ENCODE measurements at places on chromosomes 11 and 22.

- no peak for DNase-seq
Observed at GRCh38 chr11:2904153-2905052, 18.8 kb upstream of the CDKN1C start.

GRCh38 chr11:88208745-88209144, 33.5 kb upstream of the RAB38 start:
- no peak for DNase-seq

- DNase-seq = no peak
Observed at GRCh38 chr11:2168286-2169004, 3.2 kb downstream of the TH start.

GRCh38 chr11:386483-386882, 7.5 kb upstream of the PKP3 start:
- DNase-seq = no peak

DNA sequence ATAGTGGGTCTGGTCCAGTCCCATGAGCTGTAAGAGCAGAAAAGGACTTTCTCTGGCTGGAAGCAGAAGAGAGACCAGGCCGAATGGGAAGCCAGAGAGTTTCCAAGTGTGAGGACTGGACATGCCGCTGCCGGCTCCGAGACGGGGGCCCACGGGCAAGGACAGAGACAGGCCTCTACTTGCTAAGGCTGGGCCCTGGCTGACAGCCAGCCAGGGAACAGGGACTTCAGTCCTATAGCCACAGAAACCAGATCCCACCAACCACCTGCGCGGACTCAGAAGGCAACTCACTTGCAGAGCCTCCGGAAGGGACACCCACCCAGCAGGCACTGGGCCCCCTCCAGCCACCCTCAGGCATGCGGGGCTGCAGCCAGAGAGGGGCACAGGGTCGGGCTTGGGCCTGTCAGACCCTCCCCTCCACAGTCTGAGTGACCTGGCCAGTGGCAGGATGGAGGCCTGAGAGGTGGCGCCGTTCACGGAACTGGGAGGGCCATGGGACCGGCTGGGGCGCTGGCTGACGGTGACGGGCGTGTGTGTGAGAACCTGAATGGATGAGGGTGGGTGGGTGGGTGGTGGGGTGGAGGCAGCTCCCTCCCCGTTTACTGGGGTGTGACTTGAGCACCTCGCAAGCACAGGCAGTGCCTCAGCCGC, 47.8 kb upstream of the A4GALT start:
- no peak for DNase-seq

DNA sequence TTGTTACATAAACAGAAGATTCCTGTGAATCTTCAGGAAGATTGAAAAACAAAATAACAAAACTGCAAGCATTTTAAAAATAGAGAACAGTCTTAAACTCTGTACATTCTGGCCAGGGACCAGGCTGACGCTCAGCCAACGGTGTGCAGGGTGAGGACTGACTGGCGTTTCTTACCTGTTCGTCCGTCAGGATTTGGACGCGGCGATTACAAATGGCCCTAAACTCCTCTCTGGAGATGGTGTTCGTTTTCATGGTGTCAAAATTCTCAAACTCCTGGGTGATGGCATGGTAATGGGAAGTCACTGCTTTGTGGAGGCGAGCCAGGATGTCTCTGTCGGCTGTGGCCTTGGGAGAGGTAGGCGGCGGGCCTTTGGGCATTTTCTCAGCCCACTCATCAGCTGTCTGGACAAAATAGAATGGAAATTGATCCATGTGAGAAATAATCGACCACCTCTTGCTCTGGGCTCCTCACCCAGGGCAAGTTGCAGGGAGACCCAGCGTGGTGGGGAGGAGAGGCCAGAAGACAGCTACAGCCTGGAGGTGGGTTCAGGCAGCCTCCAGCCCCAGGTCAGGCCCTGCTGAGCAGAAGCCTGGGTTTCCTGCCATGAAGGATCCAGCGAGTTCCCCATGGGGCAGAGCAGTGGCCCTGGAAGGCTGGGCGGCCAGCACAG, 143.0 kb downstream of the MPPED1 start:
- DNase-seq = no peak

DNA sequence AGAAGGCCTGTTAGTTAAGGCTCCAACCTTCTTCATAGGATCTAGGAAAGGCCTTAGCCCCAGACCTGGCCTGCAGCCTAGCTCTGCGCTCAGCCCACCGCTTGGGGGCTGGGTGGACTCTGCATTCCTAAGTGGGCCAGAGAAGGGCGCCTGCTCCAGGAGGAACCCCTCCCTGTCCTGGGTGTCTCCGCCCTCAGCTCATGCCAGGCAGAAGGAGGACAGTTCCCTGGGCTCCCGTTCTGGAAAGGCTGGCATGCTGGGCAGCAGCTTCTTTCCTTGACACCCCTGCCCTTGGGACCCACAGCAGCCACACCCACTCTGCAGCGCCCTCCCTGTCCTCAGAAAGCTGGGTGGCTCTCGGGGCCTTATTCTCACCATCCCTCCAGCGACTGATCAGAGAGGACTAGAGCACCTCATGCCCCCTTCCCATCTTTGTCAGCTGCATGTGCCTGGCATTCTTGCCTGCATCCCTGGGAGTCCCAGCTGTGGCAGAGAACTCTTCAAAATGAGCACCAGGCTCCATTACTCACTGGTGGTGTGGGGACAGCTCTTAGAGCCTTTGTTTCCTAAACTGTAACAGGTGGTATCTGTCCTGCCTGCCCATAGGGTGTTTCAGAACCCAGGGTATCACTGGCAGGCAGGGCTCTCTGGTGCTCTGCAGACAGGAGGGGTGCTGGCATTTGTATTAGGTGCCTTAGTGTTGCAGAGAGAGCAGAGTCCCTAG, 20.3 kb upstream of the MYRF start:
- no peak for DNase-seq

DNA sequence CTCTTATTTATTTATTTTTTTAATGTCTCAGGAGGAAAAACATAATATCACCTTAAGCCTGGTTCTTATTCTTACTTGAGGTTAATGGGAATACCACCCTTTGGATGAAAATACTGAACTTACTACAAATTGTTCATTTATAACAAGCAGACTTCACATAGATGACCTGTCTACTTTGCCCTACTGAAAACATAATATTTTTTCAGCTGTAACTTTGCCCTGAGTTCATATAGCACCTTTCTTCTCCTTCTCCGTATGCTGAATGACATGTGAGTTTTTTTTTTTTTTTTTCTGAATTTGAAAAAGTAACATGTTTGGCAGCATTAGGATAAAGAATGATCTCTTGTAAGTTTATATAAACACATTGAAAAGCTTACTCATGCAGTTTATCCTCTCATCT, 186.8 kb downstream of the TMEM135 start:
- DNase-seq = no peak

- DNase-seq = no peak
Observed at GRCh38 chr22:29530716-29531115, 22.8 kb downstream of the THOC5 start.

DNA sequence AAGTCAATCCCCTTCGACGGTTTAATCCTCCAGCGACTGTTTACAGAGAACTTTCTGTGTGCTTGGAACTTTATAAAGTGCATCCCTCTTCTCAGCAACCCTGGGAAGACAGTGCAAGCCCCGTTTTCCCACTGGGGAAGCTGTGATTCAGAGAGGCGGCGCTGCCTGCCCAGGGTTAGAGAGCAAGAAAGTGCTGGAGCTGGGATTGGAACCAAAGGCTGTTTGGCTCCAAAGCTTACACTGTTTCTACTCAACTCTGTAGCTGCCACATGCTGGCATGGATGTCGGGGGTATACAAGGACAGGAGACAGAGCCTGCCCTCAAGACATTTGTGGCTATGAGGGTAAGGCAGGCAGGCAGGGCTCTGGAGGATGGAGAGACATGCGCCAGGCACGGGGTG, 13.0 kb downstream of the FBLN1 start:
- no peak for DNase-seq

GRCh38 chr11:72157131-72157530, 21.6 kb downstream of the FOLR3 start:
- DNase-seq = no peak

DNA sequence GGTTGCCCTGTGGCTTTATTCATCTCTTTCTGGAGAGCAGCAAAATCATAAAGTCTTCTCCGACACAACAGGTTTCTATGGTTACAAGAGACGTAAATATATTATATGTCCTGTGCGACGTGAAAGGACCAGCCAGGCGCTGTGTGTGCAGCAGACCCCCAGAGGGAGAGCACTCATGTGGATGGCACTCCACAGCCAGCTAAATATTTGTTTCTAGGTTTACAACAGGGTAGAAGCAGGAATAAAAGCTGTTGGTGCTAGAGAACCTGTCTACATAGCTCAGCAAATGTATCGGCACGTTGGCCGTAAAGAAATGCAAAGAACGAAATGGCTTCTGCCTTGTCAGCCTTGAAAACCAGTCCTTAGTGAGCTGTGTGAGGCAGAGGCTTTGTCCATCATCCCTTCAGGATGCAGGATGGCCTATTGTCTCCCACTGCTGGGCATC, 133.8 kb upstream of the PITPNB start:
- DNase-seq = no peak

GRCh38 chr22:38924347-38924952, 33.0 kb upstream of the APOBEC3A start:
- no peak for DNase-seq

GRCh38 chr11:61567286-61568061, 13.4 kb downstream of the SYT7 start:
- DNase-seq = peak; percentile 79

GRCh38 chr11:10918275-10918674, 60.4 kb upstream of the ZBED5 start:
- DNase-seq = no peak

DNA sequence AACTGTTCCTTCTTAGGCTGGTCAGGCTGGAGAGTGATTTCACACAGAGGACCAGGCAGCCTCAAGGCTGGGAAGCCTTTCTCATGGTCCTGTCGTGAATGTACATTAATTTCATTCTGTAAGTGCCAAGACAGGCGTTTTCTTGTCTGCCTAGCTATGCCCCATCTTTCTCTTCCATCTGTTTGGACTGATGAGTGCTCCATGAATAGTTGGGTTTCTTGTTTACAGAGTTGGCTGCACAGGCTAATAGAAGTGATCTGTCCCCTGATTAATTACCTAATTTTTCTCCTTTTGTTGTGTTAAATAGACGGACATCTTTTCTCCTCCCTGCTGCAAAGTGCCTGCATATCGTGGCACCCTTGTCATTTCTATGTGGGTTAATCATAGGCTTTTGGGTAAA, 135.8 kb upstream of the NARS2 start:
- no peak for DNase-seq

DNA sequence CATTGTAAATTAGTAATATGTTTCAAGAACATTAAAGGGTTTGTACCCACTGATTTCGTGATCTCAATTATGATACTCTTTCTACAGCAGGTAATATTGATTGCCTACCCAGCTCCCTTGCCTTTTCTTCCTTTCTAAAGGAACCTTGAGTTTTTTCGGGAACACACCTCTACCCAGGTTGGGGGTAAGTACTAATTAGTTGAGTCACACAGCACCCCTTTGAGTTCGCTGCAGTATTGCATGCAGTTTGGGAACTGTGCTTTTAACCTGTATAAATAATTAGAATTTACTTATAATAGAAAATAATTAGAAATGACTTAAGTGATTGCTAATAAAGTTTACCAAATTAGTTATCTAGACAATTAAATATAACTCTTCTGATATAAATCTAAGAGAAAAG, 24.9 kb downstream of the ARHGAP42 start:
- DNase-seq = no peak

- no peak for DNase-seq
Observed at GRCh38 chr11:47327949-47328348, 24.6 kb downstream of the MYBPC3 start.

DNA sequence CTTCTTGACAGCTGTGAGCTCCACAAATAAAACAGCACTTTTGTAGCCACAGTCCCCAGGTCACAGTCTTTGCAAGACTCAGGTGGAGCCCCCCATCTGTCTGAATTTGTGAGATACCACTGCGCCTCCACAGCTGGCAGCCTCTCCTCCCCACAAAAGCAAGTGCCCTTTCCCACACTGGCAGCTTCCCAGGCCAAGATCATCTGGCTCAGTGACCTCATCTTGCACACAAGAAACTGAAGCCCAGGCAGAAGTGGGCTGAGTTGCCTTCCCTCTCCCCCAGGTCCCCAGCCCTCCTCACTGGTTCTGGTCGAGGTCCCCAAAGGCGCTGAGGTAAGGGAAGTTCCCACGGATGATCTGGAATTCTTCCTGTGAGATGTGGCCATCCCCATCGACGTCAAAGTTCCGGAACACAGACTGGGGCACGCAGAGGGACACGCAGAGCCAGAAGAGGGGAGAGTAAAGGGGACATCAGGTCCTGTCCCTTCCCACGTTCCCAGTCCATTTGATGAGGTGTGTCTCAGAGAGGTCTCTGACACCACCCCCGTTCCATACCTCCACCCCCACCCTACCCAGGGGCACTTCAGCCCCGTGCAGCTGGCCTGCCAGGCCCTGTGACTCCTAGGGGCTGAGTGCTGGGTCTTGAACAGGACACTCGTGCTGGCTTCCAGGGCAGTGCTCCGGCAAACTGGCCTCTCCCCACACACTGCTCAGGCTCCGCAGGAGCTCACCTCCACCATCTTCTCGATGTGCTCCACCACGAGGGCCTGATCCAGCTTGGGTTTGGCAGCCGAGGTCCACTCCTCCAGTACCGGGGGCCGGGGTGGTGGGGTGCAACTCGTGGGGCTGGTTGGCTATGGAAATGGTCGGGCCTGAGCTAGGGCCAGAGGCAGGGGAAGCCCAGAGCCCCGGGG, 8.9 kb downstream of the RASGRP2 start:
- DNase-seq = no peak

- DNase-seq = no peak
Observed at GRCh38 chr11:118927554-118928100, 1.9 kb upstream of the BCL9L start.

GRCh38 chr22:32905400-32905799, 103.9 kb downstream of the TIMP3 start:
- DNase-seq = no peak

- DNase-seq = no peak
Observed at GRCh38 chr11:65744026-65744698, 23.6 kb upstream of the RNASEH2C start.

DNA sequence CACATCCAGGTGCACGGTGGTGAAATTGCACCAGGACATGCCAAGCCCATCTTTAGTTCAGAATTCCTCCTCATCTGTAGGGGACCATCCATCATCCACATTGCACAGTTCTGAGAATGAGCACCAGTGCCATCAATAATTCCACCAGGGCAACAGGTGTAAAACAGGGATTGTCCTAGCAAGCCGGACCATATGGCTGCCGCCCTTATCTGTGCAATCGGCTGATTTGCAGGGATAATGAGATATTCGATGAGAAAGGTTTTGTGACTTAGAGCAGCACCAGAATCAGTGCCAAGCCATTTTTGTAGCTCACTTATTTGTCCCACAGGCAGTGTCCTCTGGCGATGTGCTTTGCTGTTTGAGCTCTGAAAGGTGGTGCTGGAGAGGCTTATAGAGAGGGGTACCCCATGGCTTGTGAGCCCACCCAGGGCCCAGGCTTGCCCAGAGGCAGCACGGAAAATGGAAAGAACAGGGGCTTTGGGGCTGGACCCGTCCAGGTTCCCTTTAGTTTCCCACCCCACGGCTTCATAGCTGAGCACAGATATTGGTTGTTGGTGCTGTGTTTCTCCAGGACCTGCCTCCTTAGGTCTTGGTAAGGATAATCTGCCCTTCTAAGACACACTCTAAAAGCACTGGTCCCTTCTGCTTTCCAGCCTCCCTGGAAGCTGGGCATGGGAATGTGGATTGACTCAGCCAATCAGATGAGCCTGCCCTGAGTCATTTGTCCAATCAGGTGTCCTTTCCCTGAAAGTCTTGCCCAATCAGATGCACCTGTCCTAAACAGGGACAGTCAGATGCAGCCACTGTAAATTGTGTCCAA, 84.0 kb upstream of the SHANK2 start:
- DNase-seq = no peak
